ENCODE measurements at places on chromosomes 12 and 14.

DNA sequence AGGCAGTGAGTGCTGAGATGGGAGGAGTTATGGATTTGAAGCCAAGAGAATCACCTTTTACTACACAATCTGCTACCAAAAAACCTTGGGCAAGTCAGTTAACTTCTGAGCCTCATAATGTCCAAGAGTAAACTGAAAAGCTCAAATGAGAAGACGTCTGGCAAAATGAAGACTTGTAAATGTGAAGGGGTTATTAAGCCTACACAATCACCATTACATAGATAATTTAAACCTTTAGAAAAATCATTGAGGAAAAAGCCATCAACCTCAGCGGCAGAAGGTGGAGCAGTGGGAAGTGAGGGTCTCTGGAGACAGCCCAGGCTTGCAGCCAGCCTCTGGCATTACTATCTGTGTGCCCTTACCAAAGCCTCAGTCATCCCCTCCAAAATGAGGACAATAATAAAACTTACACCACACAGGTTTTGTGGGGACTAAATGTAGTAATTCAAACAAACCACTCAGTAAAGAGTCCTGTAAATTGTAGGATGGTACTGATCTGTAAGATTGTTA, 50.5 kb upstream of the CCDC175 start:
- DNase-seq, result no peak

- DNase-seq, result no peak
These were observed 17.3 kb downstream of the COX14 start for GRCh38 chr12:50129290-50129689.

DNA sequence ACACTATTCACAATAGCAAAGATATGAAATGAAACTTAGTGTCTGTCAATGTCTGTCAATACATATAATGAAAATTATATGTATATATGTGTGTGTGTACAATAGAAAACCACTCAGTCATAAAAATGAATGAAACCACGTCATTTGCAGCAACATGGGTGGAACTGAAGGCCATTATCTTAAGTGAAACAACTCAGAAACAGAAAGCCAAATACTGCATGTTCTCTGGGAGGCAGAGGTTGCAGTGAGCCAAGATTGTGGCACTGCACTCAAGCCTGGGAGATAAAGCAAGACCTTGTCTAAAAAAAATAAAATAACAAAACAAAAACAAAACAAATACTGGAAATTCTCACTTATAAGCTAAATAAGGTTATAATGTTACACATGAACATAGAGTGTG, 16.7 kb upstream of the E2F7 start:
- DNase-seq, result no peak

- no peak for DNase-seq
These were observed 707 bp downstream of the G2E3 start for GRCh38 chr14:30559638-30560091.

DNA sequence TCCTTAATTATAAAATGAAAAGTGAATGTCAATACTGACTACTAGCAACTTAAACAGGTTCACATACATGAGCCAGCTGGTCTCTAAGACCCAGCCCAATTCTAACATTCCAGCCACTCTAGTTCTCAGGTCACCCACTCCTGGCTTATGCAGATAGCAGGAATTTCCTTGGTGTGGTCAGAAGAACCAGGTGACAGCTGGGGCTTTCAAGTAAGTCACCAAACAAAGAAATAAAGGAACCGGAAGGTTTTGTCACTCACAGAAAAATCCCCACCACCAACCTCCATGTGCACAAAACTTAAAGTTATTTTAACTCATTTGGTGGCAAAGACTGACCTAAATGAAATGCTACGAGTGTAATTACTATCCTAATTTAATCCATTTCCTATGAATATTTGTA, 129.6 kb upstream of the CDKN3 start:
- DNase-seq, result no peak

- peak; percentile 17 for DNase-seq
These were observed 1.2 kb downstream of the REM2 start for GRCh38 chr14:22884076-22884737.

DNA sequence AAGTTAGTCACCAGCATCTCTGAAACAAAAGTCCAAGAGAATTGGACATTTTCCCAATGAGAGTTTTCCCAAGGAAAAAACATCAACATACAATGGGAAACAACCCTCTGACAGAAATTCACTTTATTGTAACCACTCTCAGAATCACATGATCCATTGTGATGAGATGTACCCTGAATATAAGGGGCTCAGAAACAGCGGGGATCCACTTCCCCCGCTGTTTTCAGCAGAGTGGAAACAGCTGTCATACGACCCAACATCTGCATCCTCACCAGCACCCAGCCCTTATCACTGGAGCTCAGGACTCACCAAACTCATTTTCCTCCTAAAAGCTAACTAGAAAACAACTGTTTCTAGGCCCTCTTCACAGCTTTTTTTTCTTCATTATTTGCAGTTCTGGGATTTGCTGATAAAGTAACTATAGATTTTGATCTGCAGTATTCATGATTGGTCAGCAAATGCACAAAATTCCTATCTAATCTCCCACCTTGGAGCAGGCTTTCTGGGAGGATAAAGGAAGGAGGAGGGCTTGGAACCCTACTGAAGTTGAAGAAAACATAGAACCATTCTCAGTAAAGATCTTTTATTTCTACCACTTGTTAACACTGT, 31.3 kb downstream of the CORO1C start:
- no peak for DNase-seq

DNA sequence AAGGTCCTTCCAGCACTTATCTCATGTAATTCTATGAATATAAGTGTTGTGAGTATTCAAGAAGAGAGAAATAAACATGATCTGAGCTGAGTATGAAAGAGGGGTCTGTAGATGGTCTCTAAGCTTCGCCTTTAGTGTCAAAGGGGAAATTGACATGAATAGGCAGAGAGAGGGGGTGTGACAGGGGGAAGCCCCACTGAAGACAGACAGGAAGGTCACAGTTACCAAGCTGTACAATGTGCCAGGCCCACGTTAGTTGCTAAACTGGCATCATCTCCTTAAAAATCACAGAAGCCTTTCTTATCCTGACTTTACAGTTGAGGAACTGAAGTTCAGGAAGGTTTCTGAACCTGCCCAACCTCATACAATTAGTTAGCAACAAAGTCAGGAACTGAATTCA, 7.6 kb downstream of the ARHGEF40 start:
- DNase-seq, result no peak

All from tibial artery (tissue), 4 donors.